GM12878 (cell line): ENCODE measurements at places on chromosomes 11 and 22. TPM values are rescaled to one million over a fixed set of nuclear protein-coding genes. Genes with fewer than 3 reads are reported as not detected.

GRCh38 chr11:67060111-67060522, 3.5 kb downstream of the RHOD start:
- no peak for DNase-seq

DNA sequence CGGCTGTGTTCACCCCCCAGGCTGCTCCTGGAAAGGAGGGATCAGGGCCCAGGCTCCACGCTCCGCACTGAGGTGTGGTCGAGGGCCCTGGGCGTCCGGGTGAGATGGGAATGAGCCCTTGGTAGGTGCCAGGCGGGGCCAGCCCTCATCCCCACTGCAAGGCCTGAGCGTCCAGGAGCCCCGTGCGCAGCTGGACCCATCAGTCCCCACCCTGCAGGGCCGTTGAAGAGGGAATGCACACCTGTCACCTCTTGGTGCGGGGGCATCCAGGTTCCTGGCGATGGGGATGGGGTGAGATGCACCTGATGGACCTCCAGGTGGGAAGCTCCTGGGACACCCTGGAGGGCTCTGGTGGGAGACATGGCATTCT, 72.2 kb downstream of the KCNQ1 start:
- no peak for DNase-seq

- DNase-seq, result no peak
Measured at GRCh38 chr22:44793106-44793505, 40.7 kb downstream of the ARHGAP8 start.

DNA sequence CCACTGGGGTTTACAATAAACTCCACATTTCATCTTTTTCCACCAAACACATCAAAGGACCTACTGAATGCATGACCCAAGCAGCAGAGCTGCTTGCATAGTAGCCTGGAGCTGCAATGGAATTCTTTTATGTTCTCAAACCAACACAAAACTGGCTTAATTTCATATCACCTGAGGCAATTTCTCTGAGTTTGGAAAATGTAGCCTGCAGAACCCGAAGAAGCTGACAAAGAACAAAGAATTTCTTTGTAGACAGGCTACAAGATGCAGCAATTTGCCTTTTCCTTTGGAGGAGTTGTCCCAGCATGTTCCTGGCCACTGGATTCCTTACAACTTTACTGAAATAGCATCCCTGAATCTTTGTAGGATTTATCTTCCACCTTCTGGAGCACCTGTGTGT, 5.5 kb upstream of the TECTA start:
- no peak for DNase-seq

GRCh38 chr11:122813894-122814270, 24.4 kb upstream of the CRTAM start:
- DNase-seq, result no peak

The FLRT1 gene
- not detected in 2 replicates for total RNA-seq

GRCh38 chr11:130448416-130449309, at the start of gene ADAMTS15:
TSS of gene ADAMTS15 (plus strand) at chr11:130448645. CDS start at chr11:130448974, 329 bp downstream.
- DNase-seq, result no peak

- no peak for DNase-seq
Measured at GRCh38 chr11:118911113-118911879, 14.4 kb downstream of the BCL9L start.

- no peak for DNase-seq
Measured at GRCh38 chr11:32571039-32571438, 12.6 kb upstream of the EIF3M start.

The KIAA1671 gene
- 0.53 and 0.82 TPM in 2 replicates for total RNA-seq

DNA sequence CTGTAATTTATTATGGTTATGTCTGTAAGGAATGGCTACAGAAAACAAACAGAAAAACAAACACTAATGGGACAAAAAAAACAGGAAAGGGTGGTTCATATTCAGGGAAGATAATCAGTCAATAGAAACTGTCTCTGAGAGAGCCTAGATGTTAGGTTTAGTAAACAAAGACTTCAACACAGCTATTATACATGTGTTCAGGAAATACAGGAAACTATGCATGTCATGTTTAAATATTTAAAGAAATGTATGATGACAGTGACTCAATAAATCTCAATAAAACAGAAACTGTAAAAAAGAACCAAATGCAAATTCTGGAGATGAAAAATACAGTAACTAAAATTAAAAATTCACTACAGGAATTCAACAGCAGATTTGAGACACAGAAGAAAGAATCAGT, 76.0 kb downstream of the PACS1 start:
- DNase-seq, result no peak

The SCUBE2 gene
- total RNA-seq, result 0.24 and 0.31 TPM in 2 replicates

GRCh38 chr22:39296535-39296934, 22.9 kb downstream of the RPL3 start:
- no peak for DNase-seq

The VPREB3 gene
- total RNA-seq, result 24.1 and 25.7 TPM in 2 replicates

GRCh38 chr11:119901657-119902577, 172.9 kb upstream of the NECTIN1 start:
- DNase-seq, result no peak

GRCh38 chr11:134847083-134847715, 435.2 kb upstream of the B3GAT1 start:
- DNase-seq, result no peak

GRCh38 chr22:22820626-22821025, 67.0 kb upstream of the IGLL5 start:
- no peak for DNase-seq

The OR2AG2 gene
- not detected in 2 replicates for total RNA-seq

GRCh38 chr11:61009392-61010275, 38.2 kb downstream of the CD6 start:
- DNase-seq, result no peak
